Esophagus muscularis mucosa (tissue), 4 donors: ENCODE measurements at places on chromosomes 4 and X. TPM values are rescaled to one million over a fixed set of nuclear protein-coding genes. Genes with fewer than 3 reads are reported as not detected.

- H3K27ac ChIP-seq, result no peak overlapping the region
- H3K4me1 ChIP-seq, result peaks cover 10% of the 10 kb centered on the region
- DNase-seq, result no peak
- no peaks in the 10 kb centered on the region for H3K27me3 ChIP-seq
- no peak overlapping the region for H3K4me3 ChIP-seq
- no peaks in the 10 kb centered on the region for H3K36me3 ChIP-seq
These were observed 147.2 kb upstream of the RBPJ start for GRCh38 chr4:26173619-26174018.

GRCh38 chr4:75741027-75741426 is 16.6 kb downstream of the USO1 start:
- H3K27me3 ChIP-seq, result no peaks in the 10 kb centered on the region
- H3K27ac ChIP-seq, result no peak overlapping the region
- H3K4me1 ChIP-seq, result peaks cover 8% of the 10 kb centered on the region
- H3K36me3 ChIP-seq, result no peaks in the 10 kb centered on the region

The KIT gene
- 81.3 TPM for total RNA-seq

The CENPVL2 gene
- not detected for total RNA-seq

GRCh38 chrX:153487590-153488071 is 7.1 kb upstream of the BGN start:
- no peak overlapping the region for H3K4me3 ChIP-seq
- peaks cover 19% of the 10 kb centered on the region for H3K4me1 ChIP-seq
- DNase-seq, result no peak
- no peaks in the 10 kb centered on the region for H3K27me3 ChIP-seq

The PRRG3 gene
- total RNA-seq, result 4.5 TPM

- H3K4me3 ChIP-seq, result no peak overlapping the region
- no peaks in the 10 kb centered on the region for H3K36me3 ChIP-seq
- H3K4me1 ChIP-seq, result no peaks in the 10 kb centered on the region
- no peaks in the 10 kb centered on the region for H3K27me3 ChIP-seq
These were observed 214.4 kb downstream of the DCHS2 start for GRCh38 chr4:154277172-154277571.

The TCEAL5 gene
- 1.0 TPM for total RNA-seq
